Sigmoid colon (tissue), 7 donors: ENCODE measurements at places on chromosomes 5 and 9. TPM values are rescaled to one million over a fixed set of nuclear protein-coding genes. Genes with fewer than 3 reads are reported as not detected.
A peak's percentile ranks its signal among the peaks of the same experiment; 100 is the strongest.

- DNase-seq: no peak
Observed at GRCh38 chr5:165565911-165566310, 2060.5 kb downstream of the MAT2B start.

DNA sequence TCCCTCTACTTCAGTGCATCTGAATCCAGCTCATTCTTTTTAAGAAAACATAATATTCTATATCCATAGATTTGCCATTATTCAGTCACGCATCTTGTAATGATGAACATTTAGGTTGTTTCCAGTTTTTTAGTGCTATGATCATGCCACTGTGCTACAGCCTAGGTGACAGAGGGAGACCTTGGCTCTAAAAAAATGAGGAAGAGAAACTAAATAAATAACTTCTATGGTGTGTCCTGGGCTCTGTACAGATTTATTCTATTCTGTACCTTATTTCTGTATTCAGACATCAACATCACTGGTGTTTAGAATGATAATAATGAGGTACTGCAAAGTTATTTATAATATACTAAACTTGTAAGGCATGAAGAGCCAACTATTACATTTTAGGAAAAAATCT lies 45.9 kb downstream of the PDE8B start:
- DNase-seq: no peak

DNA sequence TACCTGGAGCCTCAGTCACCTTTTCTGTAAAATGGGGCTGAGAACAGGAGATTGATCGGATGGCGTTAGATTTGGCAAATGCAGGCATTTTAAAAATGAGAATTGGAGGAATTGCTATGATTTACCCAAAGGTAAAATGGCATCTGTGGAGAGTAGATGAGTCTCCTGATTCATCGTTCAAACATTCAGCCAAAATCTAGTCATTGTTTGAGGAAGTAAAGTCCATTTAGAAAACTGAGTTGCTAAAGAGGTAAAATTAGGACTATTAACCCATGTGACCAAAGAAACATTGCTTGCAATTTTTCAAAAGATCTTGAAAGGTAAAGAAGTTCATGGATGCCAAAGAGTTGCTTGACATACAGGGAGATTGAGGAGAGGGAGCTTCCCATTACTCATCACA lies 69.7 kb downstream of the ZNF462 start:
- DNase-seq: no peak

- DNase-seq: no peak
Observed at GRCh38 chr9:96274939-96275338, 27.0 kb downstream of the HSD17B3 start.

DNA sequence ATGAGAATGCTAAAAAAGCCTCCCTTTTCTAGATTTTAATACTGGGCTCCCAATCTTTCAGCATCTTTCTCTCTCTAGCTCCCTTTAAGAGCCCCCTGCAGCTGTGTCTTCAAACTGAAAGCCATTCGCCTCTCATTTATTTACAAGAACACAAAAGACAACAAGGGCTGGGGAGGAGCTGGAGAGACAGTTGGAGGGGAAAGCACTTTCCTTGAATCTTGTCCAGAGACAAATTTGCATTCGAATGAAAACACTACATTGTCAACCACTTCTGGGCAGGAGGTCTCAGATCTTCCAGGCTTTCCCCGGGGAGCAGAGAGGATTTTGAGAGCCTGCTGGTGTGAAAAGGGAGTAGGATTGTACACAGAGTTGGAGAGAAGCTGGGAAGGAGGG lies 518.3 kb downstream of the CTNND2 start:
- DNase-seq: no peak

- no peak for DNase-seq
Observed at GRCh38 chr5:38582293-38582974, 26.0 kb upstream of the LIFR start.

- DNase-seq: no peak
Observed at GRCh38 chr5:169706758-169707450, 69.8 kb downstream of the DOCK2 start.

DNA sequence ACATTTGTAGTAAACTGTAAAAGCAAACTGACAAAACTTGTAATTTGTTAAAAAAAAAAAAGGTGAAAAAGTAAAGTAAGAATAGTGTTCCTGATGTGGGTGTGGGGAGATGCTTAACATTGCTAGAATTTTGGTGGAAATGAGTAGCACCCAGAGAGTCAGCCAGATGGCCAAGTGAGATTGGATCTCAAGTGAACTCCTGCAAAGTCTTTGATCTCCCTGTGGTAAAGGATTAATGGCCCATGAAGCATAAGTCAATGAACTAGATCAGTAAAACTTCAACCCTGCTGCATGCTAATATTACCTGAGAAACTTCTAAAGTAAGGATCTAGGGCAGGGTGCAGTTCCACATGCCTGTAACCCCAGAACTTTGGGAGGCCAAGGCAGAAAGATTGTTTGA lies 19.0 kb upstream of the FAM169A start:
- no peak for DNase-seq

DNA sequence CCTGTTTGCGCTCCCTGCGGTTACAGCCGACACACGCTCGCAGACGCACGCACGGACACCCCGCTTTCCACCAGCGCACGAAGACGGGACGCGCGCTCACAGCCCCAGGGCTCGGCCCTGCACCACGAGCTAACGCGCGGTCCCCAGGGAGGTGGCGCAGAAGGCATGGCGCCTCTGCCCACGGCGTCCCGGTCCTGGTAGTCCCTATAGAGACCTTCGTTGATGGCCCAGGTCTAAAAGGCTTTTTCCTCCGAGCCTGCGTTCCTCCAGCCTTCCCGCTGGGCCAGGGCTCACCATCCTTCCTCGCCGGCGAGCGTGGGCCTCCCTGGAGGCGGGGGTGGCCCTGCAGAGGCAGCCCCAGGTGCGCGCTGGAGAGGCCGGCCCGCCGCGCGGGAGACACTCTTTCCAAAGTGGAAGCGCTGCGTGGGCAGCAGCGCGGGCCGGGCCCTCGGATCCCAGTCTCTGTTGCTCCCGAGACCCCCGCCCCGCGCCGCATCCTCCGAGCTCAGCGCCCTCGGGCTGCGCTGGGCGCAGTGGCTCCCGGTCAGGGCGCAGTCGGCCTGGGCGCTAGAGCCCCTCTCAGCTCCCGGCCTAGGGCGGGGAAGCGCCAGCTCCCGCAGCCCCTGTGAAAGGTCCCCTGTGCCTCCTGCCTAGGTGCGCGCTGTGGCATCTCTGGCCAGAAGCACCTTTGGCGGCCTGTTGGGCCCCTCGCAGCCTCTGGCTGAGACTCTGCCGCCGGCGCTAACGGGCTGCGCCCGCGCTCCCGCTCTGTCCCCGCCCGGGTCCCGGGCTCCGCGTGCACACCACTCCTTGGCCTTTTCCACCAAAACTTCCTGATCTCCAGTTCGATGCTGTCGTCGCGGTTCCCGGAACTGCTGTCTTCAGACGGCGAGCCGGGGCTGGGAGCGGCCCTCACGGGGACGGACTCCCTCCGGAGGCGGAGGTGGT lies 31.9 kb upstream of the FANCC start:
- no peak for DNase-seq

- no peak for DNase-seq
Observed at GRCh38 chr9:22454016-22454415, 7.4 kb downstream of the DMRTA1 start.

- DNase-seq: no peak
Observed at GRCh38 chr5:97670447-97670846, 487.4 kb upstream of the RIOK2 start.

DNA sequence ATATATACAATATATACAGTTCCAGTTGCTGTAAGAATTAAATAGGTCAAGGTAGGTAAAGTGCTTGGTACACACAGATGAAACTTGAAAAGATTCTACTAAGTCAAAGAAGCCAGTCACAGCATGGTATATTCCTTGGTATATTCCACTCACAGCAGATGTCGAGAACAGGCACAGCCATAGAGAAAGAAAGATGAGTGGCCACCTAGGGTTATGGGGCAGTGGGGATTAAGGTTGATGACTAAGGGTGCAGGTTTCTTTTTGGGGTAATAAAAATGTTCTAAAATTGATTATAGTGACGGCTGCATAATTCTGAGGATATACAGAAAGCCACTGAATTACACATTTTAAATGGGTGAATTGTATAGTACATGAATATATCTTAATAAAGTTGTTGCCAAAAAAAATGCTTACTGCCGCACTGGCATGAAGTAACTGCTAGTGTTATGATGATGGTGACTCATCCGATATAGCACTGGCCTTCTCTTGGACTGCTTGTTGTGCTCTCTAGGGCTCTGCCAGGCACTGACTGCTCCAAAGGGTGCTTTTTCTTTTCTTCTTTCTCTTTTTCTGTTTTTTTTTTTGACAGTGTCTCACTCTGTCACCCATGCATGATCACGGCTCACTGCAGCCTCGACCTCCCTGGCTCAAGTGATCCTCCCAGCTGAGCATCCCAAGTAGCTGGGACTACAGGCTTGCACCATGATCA lies 23.5 kb downstream of the TBC1D2 start:
- DNase-seq: peak; percentile 19

DNA sequence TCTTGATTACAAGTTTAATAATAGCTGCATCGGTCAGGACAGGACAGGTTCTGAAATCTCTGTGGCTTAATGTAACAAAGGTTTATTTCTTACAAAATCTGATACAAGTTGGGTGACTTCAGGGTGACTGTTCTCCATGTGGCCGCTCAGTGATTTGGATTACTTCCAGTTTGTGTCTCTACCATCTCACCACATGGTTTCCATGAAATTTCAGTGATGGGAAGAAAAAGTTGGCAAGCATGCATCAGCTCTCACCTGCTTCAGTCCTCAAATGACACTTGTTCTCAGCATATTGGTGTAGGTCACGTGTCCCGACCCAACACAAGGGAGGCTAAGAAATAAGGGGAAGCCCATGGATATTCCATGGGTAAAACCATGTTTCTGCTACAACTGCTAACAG lies 7.8 kb upstream of the TMEM268 start:
- DNase-seq: no peak

DNA sequence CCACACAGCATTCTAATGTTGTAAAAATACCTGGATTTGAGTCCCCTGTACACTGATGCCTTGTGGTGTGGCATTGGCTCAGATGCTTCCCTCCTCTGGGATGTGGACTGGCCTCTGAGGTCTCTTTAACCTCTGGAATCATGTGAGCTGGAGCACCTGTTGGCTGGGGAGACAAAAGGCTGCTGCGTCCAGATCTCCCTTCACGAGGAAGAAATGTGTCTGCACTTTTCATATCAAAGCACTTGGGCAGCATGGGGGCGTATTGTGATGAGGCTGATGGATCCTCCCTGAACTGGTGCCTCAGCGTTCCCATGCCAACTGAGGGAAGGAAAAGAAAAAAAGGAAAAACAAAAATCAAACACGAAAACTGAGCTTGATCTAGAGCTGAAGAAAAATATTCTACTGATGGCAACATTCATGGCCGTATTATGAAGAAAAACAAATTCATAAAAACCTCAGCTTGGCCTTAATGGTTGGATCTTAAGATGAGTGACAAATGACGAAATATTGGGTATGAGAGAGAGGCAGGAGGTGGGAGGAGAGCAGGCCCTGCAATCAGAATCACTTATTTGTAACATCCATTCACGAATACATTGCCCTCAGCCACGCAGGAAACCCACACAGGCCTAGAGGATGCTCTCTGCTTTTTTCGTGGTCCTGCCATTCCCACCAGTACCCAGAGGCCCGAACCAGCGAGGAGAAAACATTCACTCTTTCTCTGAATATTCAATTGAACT lies 26.2 kb downstream of the GRIA1 start:
- no peak for DNase-seq

DNA sequence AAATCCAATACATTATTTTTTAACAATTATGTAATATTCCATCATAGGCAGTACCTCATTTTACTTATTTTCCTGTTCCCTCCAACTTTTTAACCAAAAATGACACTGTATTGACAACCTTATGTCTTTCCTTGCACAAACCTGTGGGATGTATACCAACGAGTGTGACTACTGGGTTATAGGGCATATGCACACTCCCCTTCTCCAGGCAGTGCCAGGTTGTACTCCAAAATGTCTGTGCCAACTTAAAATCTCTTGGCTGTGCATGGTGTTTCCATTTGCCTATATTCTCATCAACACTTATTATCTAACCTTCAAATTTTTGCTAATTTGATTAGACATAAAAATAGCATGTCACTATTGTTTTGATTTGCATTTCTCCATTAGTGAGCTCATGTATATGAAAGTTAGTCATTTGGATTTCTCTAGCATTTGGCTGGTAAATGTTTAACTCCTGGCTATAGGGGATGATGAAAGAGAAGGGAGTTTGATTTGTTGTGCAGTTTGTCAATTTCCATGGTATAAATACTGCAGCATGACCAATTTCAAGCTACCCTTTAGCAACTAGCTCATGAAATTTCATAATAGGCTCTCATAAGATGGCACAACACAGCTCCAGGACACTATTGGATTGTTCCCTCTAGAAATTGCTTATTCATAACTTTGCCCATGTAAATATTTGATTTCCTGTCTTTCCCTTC lies 129.9 kb downstream of the BAAT start:
- DNase-seq: no peak

DNA sequence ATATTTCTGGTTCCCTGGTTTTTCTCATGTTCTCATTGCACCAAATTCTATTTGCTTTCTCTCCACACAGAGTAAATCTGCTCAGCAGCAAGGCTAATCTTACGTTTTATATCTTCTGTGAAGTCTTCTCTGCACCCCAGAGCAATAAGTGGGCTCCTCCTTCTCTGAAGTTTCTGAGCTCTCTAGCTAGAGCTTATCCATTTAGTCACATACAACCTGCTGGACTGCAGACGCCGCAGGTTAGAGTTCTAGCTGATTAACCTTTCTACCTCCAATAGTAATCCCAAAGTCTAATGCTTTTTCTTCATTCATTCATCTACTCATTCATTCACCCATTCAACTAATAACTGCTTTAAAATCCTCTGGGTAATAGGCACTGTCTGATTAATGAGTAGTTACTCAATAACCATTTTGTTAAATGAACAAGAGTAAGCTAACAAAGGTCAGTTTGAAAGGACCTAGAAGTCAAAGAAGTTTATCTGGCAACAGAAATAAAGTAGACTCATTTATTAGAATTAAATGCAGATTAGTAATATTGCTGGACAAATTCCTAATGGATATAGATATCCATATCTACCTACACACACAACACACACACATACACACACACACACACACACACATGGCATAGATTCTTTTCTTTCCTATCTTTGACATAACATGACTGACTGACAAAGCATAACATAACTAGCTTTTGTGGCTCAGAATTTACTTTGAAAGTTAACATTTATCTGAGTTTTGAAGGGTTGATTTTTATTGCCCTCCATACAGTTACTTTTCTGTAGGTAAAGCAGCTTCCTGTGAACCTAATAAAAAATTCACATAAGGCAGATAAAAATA lies 984.6 kb upstream of the SEMA6A start:
- DNase-seq: no peak

Gene IL11RA
- total RNA-seq: 90.3 TPM

Gene PLAC8L1
- 0.82 TPM for total RNA-seq

Gene MAST4
- total RNA-seq: 15.7 TPM

Gene PLPP6
- total RNA-seq: 3.8 TPM

Gene TOR4A
- total RNA-seq: 4.3 TPM

Gene FOXD4L4
- total RNA-seq: not detected

Gene THG1L
- 28.6 TPM for total RNA-seq

Gene ADAMTS2
- total RNA-seq: 9.2 TPM

Gene ENTPD8
- total RNA-seq: not detected

Gene SYK
- 10.0 TPM for total RNA-seq
